NCI-H187 treated with DMSO at 0.1 percent for 48 hours (cell line): ENCODE measurements at places on chromosomes 5 and 9.

DNA sequence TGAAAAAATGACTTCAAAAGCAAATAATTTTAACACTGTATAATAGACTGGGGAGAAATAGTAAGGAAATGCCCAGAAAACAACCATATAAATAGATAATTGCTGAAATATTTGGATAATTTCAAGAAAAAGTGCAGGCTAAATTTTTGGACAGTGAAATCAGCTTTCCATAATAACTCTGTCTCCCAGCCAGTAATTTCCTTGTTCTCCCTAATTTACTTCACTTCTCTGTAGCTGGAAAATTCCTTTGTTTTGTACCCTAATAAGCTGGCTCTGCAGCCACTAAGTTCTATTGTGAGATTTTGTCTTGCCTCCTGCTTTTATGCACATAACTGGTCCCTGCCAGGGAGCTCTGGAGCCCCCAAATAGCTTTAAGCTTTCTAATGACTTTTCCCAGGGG, 27.7 kb downstream of the PRDM6 start:
- no peak for DNase-seq

DNA sequence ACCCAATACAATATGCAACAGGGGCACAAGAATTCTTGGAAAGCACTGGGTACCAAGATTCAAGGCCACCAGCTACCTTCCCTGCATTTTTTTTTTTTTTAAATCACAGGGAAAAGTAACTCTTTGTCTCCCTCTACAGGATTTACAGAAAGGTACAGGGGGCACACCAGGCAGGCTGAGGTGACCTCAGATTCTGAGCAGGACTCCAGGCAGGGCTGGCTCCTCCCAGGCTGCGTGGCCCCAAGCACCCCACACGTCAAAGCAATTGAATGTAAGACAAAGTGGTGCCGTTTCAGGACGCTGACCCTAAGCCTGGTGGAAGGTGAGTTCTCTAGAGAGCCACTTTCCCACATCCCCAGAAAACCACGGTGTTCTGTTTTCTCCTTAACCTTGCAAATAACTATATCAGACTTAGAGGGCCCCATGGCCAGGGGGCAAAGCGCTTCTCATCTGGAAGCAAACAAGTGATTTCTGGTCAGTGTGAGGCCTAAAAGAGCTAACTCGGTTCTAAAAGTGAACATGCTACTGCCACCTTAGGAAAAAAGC, 222.6 kb downstream of the ROR2 start:
- no peak for DNase-seq

- DNase-seq: no peak
Measured at GRCh38 chr5:8913522-8913921, 632.4 kb downstream of the SEMA5A start.

DNA sequence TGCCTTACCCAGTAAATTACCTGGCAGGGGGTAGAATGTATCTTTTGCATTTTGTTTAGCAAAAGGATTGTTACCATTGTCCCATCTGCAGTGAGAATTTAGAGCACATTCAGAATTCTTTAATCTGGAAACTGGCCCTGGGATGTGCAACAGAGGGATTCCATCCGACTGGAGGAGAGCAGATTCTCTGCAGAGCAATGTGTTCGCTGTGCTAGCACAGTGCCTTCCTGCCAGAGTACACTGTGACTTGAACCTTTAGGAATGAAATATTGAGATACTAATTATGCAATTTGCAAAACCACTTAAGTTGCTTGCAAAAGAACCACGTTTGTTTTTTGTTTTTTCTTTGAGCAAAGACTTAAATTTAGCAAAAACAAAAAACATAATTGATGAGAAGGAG, 22.5 kb upstream of the DMRT1 start:
- DNase-seq: no peak

DNA sequence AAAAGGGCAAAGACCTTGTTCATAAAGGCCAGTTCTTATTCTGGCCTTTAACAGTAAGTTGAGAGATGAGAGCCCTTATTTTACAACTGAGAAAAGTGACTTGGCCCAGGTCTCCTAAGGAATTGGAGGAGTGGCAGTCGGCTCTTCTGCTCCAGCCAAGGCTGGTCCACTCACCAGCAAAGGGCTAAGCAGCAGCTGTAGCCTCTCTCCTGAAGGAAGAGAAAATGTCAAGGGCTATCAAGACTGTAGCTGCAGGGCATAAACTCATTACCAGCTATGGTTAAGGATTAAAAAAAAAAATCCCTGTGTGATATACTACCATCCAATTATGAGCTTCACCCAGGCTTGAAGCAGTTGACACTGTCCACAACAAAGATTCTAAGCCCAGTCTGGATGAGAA, 138.6 kb upstream of the RAD23B start:
- DNase-seq: no peak

DNA sequence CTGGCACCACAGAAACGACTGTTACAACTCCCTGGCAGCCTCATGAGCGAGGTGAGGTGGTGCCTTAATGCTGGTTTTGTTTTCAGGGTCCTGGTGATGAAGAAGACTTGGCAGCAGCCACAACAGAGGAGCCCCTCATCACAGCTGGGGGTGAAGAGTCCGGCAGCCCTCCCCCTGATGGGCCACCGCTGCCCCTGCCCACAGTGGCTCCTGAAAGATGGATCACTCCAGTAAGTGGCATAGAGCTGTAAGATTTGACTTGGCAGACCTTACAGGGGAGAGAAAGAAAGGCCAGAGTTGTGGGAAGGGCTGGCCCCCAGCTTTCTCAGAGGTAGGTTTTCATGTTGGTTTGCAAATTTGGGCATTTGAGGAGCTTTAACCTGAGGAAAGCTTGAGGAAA, 72.2 kb downstream of the COL15A1 start:
- no peak for DNase-seq

DNA sequence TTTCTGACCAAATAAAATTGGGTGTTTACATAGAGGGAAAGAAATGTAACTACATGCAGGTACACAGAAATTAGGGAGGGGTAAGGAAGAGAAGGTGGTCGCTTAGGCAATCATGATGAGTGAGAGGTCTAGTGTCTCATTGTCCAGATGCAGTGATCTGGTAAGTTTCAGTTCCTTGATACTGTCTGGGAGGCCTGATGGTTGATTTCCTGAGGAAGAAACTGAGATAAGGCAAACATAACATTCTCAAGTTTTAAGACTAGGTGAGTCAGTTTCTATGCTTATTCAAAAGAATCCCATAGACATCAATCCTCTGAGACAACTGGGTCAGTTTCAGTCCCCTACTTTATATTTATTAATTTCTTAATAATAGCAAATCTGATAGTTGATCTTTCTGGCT, 843.3 kb upstream of the CDH10 start:
- no peak for DNase-seq

- no peak for DNase-seq
Measured at GRCh38 chr9:6226696-6227095, 11.1 kb downstream of the IL33 start.

GRCh38 chr5:39411985-39412384, 12.8 kb downstream of the DAB2 start:
- no peak for DNase-seq

- no peak for DNase-seq
Measured at GRCh38 chr5:69033690-69034089, 60.1 kb upstream of the SLC30A5 start.

DNA sequence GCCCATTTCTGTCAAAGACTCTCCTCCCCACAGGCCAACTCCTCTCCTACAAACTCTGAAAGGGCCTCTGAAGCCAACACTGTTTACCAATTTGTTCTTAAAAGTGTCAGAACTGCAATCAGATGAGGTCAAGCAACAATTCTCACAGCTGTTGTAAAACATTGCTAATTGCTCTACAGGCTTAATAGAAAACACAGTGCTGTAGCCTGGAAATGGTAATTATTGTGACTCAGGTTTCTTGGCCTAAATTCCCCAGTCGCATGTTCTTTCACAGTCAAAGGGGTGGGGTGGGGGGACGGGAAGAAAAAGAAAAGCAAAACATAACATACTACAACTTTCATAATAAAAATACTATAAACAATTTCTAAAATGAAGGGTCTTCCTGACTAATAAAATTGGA, 343.2 kb downstream of the DMAC1 start:
- DNase-seq: no peak

DNA sequence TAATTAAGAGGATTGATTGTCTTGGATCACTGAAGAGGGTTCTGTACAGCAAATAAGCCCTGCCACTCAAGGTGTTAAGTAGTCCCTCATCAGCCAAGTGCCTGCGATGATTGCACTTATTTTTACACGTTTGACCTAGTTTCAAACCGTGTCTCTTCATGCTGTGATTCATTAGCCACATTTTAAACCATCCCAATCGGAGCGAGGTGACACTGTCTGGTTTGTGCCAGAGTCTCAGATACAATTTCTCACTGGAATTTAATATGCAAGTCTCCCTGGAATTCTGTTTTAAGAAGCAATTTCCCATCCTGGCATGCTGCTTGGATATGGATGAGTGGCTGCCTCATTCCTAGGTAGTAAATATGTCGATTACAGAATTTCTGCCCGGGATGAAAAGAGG, 1.6 kb downstream of the INSYN2B start:
- DNase-seq: no peak

GRCh38 chr9:125890826-125891225, 143.7 kb downstream of the PBX3 start:
- DNase-seq: no peak

- DNase-seq: no peak
Measured at GRCh38 chr5:107196500-107197059, 474.2 kb downstream of the EFNA5 start.

- DNase-seq: no peak
Measured at GRCh38 chr9:2602704-2603116, 18.9 kb upstream of the VLDLR start.

- DNase-seq: no peak
Measured at GRCh38 chr9:88534456-88535225, at the start of gene NXNL2. Gene NXNL2, plus strand, starts transcription at chr9:88535178. Its CDS starts 257 bp downstream, at chr9:88535435.

- no peak for DNase-seq
Measured at GRCh38 chr5:13640270-13640669, 304.2 kb downstream of the DNAH5 start.

- no peak for DNase-seq
Measured at GRCh38 chr5:147391781-147392180, 118.1 kb downstream of the DPYSL3 start.

GRCh38 chr9:131739133-131739958, 530 bp downstream of the RAPGEF1 start:
- DNase-seq: no peak

DNA sequence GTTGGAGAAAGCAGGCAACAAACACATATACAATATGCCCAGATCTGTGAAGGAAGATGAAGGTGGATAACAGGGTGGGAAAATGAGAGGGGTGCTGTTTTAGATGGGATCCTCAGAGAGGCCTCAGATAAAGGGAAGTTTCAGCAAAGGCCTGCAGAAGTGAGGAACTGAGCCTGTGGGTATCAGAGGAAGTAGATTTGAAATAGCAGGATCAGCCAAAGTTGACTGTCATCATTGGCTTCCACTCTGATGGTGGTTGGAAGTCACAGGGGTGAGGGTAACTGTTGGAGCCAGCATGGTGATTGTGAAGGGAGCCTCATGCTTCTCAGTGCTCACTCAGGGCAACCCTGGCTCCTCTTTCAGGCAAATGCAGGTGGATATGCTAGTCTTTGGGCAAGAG, 607.2 kb upstream of the CLINT1 start:
- DNase-seq: no peak

GRCh38 chr5:119388619-119389190, 32.9 kb downstream of the TNFAIP8 start:
- no peak for DNase-seq

GRCh38 chr5:142506756-142507155, 179.1 kb downstream of the FGF1 start:
- DNase-seq: no peak
